ENCODE measurements at places on chromosomes 7 and 10.

DNA sequence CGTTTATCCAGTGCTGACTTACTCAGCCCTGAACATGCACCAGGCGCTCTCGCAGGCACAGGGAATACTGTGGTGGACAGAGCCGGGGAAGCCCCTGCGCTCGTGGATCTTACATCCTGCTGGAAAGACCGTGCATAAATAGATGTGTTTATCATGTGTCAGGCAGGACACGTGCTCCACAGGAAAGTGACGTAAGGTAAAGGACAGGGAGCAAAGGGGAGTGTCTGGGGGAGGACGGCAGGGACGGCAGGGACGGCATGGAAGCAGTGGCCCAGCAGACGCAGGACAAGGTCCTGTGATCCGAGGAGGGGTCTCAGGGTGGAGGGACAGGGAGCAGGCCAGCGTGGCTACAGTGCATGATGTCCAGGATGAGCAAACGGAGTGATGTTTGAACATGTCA is 410.5 kb downstream of the PAXIP1 start:
- DNase-seq: no peak
- H3K27ac ChIP-seq: no peak overlapping the region
- H3K36me3 ChIP-seq: no peaks in the 10 kb centered on the region
- H3K4me1 ChIP-seq: no peaks in the 10 kb centered on the region
- no peak overlapping the region for H3K4me3 ChIP-seq

- no peaks in the 10 kb centered on the region for H3K27me3 ChIP-seq
- H3K27ac ChIP-seq: no peak overlapping the region
- H3K4me1 ChIP-seq: no peaks in the 10 kb centered on the region
Observed at GRCh38 chr10:113735913-113736312, 15.6 kb upstream of the PLEKHS1 start.

DNA sequence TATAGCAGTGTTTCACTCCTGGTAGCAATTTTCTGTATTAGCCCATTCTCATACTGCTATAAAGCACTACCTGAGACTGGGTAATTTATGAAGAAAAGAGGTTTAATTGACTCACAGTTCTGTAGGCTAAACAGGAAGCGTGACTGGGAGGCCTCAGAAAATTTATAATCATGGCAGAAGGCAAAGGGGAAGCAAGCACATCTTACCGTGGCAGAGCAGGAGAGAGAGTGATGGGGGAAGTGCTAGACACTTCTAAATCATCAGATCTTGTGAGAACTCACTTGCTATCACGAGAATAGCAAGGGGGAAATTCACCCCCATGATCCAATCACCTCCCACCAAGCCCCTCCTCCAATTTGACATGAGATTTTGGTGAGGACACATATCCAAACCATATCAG is 131.6 kb upstream of the EFCAB10 start:
- no peak for DNase-seq
- no peaks in the 10 kb centered on the region for H3K4me1 ChIP-seq
- no peaks in the 10 kb centered on the region for H3K27me3 ChIP-seq
- no peak overlapping the region for H3K4me3 ChIP-seq
- peaks cover 21% of the 10 kb centered on the region for H3K36me3 ChIP-seq
- no peak overlapping the region for H3K27ac ChIP-seq

DNA sequence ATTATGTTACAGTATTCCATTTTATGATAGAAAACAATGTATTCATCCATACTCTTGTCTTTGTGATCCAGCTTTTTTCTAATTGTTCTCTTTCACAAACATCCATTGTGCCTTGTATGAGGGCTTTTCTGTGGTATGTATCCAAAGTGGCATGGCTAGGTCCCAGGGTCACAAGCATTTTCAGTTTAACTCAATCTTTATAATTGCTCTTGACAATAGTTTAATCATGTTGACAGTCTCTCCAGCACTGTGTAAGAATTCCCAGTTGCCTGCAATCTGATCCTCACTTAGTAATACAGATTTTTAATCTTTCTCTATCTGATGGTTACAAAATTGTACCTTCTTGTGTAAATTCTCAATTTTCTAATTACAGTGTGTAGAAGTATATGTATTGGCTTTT is 533.4 kb downstream of the NEBL start:
- no peaks in the 10 kb centered on the region for H3K27me3 ChIP-seq
- H3K4me1 ChIP-seq: no peaks in the 10 kb centered on the region
- no peak overlapping the region for H3K4me3 ChIP-seq
- no peaks in the 10 kb centered on the region for H3K36me3 ChIP-seq
- no peak overlapping the region for H3K27ac ChIP-seq

GRCh38 chr10:27832826-27833225 is 87.2 kb upstream of the MKX start:
- DNase-seq: no peak
- no peaks in the 10 kb centered on the region for H3K27me3 ChIP-seq
- no peak overlapping the region for H3K4me3 ChIP-seq
- H3K4me1 ChIP-seq: no peaks in the 10 kb centered on the region

- peak overlapping the region; percentile 97 for H3K27ac ChIP-seq
- H3K4me1 ChIP-seq: peaks cover 28% of the 10 kb centered on the region
- H3K4me3 ChIP-seq: peak overlapping the region; percentile 90
- H3K27me3 ChIP-seq: no peaks in the 10 kb centered on the region
Observed at GRCh38 chr7:102395592-102395872, 631 bp upstream of the PRKRIP1 start.

DNA sequence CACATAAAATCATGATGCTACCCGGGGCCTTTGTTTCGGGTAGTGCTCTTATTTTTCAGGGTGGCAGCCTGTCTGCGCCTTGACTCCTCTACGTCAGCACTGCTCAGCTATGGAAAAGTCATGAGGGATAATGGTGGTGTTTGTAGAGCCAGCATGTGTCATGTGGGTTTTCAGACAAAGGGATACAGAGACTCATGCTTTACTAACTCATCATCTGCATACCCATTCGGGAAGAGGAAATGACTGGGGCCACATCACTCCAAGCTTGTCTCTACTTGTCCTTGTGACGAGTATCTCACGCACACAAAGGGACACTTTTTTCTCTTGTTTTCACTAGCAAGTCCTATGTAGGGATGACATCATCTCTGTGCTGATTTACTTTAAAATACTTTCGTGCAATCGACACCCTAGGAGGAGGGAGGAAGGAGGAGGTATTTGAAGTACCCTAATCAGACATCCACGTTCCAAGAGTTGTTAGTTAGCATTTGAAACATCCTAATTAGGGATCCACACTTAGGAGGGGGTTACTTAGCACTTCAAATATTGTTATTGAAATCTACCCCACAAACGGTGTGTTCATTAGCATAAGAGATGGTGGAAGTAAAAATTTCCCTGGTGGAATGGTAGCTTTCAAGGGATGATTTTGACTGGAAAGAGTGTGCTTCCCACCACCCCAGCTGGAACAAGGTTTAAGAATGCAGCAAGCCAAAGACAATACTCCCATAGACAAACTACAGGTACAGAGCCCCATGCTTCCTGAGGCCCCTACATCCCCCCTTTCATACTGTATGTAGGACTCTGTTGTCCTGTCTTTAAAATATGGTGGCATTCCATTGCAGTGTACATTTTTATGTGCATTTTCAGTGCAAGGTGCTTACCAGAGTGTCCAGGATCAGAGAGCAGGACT is 52.0 kb downstream of the THNSL1 start:
- peaks cover 2% of the 10 kb centered on the region for H3K4me1 ChIP-seq
- peaks cover 25% of the 10 kb centered on the region for H3K27me3 ChIP-seq
- H3K4me3 ChIP-seq: no peak overlapping the region
- H3K27ac ChIP-seq: no peak overlapping the region

DNA sequence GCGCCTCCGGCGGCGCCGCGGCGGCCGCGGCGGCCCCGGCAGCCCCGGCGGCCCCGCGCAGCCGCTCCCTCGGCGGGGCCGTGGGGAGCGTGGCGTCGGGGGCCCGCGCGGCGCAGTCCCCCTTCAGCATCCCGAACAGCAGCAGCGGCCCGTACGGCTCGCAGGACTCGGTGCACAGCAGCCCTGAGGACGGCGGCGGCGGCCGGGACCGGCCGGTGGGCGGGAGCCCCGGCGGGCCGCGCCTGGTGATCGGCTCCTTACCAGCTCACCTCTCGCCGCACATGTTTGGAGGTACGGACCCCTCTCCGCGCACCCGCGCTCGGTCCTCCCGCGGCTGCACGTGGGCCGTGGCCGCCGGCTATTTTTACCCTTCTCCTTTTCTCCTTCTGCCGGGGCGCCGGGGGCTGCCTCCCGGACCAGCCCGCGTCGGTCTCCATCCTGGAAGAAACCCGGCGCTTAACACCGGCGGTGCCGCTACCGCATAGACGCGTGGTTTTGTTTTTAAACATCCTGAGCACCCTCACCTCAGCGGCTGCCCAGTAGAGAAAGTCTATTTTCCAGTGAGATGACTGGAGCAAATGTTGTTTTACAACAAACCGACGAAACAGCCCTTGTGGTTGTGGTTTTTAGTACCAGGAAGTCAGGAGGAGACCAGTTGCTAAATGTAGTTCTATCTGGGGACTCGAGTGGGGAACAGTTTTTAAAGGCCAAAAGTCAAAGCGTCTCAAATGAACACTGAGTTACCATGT is 1.3 kb downstream of the ZNRF2 start:
- peaks cover 34% of the 10 kb centered on the region for H3K4me1 ChIP-seq
- H3K27me3 ChIP-seq: no peaks in the 10 kb centered on the region
- peak; percentile 66 for DNase-seq
- peak overlapping the region; percentile 99 for H3K27ac ChIP-seq
- peak overlapping the region; percentile 96 for H3K4me3 ChIP-seq

All from stimulated activated naive B cell treated with anti-CD40 and anti-IgM and Interleukin-4, amounts not matched to agents 10 μg/mL and 1 μg/mL and 100 μg/mL, for 72 hours (primary cell).